ENCODE measurements at places on chromosomes 7 and 10.

GRCh38 chr10:80144696-80145131 lies 12.2 kb downstream of the PLAC9 start:
- peak overlapping the region; percentile 91 for H3K4me3 ChIP-seq
- peak overlapping the region; percentile 96 for H3K27ac ChIP-seq
- H3K27me3 ChIP-seq, result peaks cover 24% of the 10 kb centered on the region
- peaks cover 15% of the 10 kb centered on the region for H3K4me1 ChIP-seq
- DNase-seq, result no peak

GRCh38 chr10:79316671-79317431 lies 30.4 kb upstream of the PPIF start:
- H3K27ac ChIP-seq, result peak overlapping the region; percentile 94
- peaks cover 31% of the 10 kb centered on the region for H3K36me3 ChIP-seq
- H3K4me1 ChIP-seq, result peaks cover 57% of the 10 kb centered on the region
- H3K4me3 ChIP-seq, result peak overlapping the region; percentile 80
- DNase-seq, result no peak

DNA sequence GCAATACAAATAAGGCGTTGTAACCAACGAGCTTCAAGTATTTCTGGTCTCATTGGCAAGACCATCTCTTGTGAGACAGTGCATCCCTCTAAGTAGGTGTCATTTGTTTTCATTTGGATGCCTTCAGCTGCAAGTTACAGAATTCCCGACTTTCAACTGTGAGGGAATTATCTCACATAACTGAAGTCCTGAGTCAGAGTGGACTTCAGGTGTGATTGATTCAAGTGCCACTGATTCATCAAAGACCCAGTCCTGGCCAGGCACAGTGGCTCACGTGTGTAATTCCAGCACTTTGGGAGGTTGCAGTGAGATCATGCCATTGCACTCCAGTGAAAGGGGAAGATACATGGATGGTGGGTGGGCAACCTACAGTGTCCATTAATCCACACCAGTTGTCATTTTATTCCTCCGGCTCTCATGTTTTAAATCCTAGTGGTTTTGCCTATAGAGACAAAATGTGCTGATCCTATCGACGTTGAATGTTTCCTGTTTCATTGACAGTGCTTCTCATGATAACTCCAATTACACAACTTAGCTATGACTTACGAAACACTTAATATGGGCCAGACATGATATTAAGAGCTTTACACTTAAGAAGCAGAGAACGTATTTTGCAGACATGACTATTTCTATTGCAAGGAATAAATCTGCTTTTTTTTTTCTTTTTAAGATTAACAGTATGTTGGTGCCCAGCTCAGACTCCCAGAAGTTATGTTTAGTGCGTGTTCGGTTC lies 268.0 kb downstream of the FRMD4A start:
- peaks cover 38% of the 10 kb centered on the region for H3K27me3 ChIP-seq
- no peak overlapping the region for H3K4me3 ChIP-seq
- no peaks in the 10 kb centered on the region for H3K4me1 ChIP-seq
- H3K27ac ChIP-seq, result no peak overlapping the region
- H3K36me3 ChIP-seq, result no peaks in the 10 kb centered on the region
- DNase-seq, result no peak

DNA sequence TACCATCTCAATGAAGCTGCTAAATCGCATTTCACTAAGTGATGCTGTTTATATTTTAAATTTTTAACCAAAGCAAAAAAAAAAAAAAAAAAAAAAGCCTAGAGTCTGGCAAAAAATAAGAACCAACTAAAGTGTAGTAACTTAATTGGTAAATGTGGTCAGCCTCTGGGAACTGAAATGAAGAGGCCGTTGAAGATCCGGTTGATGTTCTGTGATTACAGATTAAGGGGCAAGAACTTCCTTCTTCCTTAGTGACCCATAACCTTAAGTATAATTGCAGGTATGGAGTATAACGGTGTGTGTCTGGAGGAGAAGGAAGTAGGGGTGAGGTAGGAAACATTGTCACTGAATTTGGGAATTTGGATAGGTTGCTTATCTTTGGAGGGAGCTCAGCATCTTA lies 7.7 kb upstream of the SRGN start:
- H3K27ac ChIP-seq, result no peak overlapping the region
- H3K36me3 ChIP-seq, result peaks cover 4% of the 10 kb centered on the region
- H3K27me3 ChIP-seq, result no peaks in the 10 kb centered on the region
- no peak for DNase-seq
- H3K4me1 ChIP-seq, result peaks cover under 1% of the 10 kb centered on the region
- H3K4me3 ChIP-seq, result no peak overlapping the region

DNA sequence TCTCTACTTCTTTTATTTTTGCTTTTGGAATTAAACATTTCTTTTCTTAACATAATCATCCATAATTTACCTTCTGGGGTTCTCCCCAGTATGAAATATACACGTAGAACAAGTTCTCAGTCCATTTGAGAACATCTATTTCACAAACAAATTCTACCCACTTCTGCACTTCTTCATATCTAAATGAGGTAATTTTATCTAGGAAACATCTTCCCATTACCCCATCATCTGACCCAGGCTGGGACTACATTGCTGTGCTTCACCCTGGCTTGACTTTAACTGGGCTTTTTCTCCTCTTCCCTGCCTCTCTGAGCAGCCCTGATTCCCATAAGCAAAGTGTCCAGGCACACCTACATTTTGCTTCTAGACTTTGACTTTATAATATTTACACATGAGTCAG lies 43.3 kb upstream of the AMPH start:
- no peaks in the 10 kb centered on the region for H3K36me3 ChIP-seq
- no peak overlapping the region for H3K27ac ChIP-seq
- H3K4me1 ChIP-seq, result peaks cover 5% of the 10 kb centered on the region
- H3K27me3 ChIP-seq, result peaks cover 20% of the 10 kb centered on the region

GRCh38 chr7:47600199-47601118 lies 18.5 kb upstream of the TNS3 start:
- H3K4me1 ChIP-seq, result no peaks in the 10 kb centered on the region
- no peaks in the 10 kb centered on the region for H3K27me3 ChIP-seq
- DNase-seq, result no peak
- H3K27ac ChIP-seq, result no peak overlapping the region
- H3K4me3 ChIP-seq, result no peak overlapping the region

DNA sequence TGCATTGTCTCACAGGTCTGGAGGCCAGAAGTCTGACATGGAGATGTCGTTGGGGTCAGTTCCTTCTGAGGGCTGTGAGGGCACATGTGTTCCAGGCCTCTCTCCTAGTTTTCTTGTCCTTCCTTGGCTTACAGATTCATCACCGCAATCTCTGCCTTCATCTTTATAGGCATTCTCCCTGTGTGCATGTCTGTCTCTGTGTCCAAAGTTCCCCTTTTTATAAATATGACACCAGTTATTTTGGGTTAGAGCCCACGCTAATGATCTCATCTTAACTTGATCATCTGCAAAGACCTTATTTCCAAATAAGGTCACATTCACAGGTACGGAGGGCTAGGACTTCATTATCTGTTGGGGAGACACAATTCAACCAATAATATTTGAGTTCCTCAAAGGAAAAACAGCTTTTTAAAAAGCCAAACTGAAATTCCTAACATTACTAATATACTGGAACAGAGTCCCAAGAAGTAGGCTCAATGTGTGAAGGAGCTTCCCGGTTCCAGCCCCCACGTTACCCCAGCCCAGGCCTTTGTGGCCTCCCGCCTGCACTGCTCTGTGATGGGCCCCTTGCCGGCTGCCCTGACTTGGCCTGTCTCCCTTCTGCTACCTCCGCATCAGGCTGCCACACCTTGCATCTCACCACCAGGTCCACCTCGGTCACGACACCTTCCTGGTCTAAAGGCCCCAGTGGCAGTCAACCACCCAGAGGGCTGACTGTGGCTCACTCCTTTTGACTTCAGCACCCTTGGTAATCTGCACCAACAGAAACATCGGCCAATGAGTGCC lies 142.7 kb downstream of the KCNMA1 start:
- no peaks in the 10 kb centered on the region for H3K36me3 ChIP-seq
- H3K4me3 ChIP-seq, result no peak overlapping the region
- no peak for DNase-seq
- peaks cover 23% of the 10 kb centered on the region for H3K27me3 ChIP-seq
- H3K4me1 ChIP-seq, result no peaks in the 10 kb centered on the region

DNA sequence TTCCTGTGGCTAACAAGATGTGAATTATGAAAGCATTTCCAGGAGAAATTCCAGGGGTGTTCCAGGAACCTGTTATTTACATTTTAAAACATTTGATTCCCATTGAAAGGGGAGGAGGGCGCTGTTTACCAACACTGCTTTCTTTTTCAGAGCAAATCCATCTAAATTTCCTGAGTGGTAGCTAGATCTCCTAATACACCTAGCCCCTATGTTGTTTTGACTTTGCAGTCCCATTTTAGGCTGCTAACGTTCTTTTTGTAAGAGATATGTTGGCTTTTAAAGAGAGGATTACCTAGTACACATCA lies 130.8 kb downstream of the TCF7L2 start:
- no peak for DNase-seq
- H3K27ac ChIP-seq, result no peak overlapping the region
- H3K27me3 ChIP-seq, result no peaks in the 10 kb centered on the region
- no peak overlapping the region for H3K4me3 ChIP-seq

DNA sequence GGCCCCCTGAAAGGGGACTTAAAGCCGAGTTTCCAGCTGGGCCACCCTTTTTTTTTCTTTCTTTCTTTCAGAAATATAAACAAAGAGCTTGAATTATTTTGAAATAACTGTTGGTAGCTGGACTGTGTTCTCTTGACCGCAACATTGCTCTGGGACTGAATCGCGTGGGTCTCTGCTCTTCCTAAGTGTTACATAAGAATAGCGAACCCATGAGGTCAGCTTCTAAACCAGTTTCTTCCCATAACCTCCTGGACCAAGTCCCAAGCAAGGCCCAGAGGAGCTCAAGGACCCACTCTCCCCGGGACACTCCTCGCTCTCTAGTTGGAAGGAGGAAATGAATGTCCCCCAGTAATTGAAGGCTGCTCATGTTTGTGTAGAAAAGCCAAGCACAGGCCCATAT lies 91.1 kb downstream of the CXCL12 start:
- DNase-seq, result no peak
- no peak overlapping the region for H3K27ac ChIP-seq
- peaks cover 2% of the 10 kb centered on the region for H3K4me1 ChIP-seq
- H3K27me3 ChIP-seq, result peaks cover 13% of the 10 kb centered on the region
- no peaks in the 10 kb centered on the region for H3K36me3 ChIP-seq
- no peak overlapping the region for H3K4me3 ChIP-seq

DNA sequence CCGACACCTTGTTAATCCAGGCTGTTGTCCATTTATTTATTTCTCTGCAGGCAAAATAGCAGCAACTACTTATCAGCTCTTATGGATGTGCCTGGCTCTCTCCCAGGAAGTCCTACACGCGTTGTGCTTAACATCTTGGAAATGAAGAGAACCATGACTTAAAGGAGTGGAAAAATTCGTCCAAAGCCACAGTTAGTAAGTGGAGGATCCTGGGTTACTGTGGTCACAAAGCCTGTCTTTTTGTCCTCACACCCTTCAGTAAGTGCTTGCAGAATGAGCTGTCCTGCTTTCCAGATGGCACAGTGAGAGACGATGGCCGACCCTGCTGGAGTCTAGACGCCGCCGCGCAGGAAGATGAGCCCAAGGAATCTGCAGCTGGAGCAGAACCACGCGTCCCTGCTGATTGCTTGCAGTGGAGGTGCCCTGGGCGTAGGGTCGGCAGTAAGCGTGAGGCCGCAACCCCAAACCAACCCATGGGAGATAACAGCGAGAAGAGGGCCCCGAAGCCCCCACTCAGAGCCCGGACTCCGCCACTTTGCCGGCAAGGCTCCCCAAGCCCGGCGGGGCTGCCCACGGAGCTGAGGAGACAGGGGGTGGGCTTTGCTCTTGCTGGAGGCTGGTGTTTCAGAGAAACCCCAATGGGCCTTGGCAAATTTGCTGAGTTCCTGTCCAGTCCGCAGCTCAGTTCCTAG lies 178.6 kb downstream of the CXCL12 start:
- no peak for DNase-seq
- no peak overlapping the region for H3K27ac ChIP-seq
- H3K27me3 ChIP-seq, result peaks cover 26% of the 10 kb centered on the region
- H3K4me1 ChIP-seq, result no peaks in the 10 kb centered on the region
